ENCODE measurements at places on chromosomes 7 and 10.

DNA sequence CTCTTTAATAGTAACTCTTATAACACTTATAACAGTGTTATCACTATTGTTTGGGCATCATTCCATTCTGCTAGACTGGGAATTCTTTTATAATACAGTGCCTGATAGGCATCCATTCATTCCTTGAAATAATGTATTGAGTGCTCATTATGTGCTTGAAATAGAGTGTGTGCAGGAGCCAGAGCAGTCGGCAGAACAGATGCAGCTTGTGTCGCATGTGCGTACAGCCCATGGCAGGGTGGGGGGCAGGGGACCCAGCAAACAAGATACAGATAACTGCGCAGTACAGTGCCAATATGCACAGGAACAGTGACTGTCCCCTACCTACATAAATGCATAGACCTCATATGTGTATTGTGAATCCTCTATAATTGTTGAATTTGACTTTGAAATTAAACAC is 99.3 kb downstream of the KAT6B start:
- no peak for DNase-seq

DNA sequence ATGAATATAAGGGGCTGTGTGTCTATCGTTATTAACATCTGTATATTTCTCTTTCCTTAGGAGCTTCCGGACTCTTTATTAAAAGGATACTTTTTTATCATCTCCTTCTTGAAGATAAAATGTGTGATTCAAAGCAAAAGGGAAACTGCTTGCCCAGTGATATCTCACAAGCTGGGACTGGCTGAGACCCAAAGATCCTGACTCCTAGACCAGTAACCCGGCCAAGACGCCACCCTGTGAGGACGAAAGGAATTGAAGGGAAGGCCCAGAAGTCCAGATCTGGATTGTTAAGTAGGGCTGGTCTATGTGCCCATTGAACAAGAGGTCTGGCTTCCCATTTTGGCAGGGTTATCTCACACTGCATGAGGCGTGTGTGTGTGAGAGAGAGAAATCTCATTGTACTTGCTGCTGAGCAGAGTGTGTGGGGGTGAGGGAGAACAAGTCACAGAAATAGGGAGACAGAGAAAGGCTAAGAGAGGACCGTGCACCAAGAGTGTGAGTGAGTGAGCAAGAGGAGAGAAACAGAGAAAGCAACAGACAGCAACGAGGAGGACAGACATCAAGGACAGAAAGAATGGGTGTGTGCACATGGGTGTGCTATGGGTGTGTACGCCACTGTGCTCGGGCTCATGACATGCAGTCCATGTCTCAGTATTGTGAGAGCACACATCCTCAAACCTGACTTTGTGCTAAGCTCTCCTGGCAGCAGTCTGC is 75.4 kb downstream of the PLXNA4 start:
- no peak for DNase-seq

DNA sequence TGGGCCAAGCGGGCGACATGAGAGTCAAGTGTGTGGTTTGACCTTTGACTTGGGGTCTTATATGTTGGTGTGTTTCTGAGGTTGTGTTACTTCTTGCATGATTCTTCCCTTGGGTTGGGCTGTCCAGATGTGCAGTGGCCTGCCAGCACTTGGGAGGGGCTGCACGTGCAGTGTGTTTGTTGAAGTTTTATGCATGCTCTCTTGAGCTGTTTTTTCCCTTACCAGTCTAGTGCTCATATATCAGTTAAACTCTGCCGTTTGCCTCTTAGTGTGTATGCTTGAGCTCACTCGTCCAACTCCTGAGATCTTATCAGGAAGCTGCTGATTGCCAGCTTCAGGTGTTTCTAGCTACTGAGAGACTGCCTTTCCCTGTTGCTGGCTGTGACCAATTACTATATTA is 23.1 kb downstream of the SP4 start:
- DNase-seq = no peak

DNA sequence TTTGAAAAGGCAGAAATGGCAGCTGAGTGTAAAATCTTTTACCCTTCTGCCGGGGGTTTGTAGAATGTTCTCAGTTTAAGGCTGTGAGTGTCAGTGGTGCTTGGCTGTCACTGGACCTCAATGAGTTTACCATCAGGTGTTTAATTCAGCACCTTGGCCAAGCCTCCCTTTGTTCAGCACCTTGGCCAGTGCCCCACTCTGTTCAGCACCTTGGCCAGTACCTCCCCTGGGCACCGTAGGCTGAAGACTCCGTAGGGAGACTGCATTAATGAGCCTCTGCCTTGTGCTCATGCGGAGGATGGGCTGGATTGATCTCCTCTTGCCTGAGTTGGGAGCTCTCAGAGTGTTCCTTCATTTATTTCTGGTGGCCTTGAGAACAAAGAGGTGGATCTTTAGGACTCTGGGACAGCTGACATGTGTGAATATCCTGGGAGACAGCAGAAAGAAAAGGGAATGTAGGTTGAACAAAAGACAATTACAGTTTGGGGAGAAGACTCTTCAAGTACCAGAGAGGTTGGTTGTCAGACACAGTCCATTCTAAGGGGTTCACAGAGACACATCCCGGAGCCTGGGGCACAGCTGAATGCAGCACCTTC is 1.6 kb downstream of the FAM24A start:
- DNase-seq = no peak

DNA sequence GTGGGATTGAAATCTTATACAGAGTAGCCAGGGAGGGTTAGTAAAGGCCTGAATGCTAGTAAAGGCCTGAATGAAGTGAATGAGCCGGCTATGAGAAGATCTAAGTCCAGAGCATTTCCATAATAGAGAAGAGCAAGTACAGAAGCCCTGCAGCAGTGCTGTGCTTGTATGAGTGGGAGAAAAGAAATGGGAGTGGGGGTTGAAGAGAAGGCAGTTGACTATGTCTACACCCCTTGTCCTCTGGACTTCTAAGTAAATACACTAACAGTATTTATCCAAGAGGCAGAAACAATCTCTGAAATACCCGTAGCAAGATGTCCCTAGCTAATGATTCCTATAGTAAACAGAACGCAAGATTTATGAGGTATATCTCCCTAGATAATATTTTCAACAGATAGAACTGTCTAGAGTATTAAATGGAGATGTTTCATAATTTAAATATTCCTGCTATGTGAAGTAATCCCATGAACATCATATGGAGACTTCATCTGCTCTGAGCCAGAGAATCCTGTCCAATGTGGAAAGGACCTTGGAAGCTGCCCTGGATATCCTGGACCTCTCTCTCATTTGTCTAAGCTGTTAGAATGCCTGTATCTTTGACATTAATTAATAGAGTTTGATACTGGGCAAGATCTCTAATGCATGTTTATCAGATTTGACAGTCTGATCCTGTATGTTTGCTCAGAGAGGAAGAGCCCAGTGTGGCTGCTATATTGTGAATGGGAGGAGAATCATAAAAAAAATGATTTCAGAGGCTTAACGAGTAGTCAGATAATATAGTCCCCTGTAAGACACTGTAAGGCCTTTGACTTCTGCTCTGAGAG is 171.6 kb downstream of the LRRN3 start:
- no peak for DNase-seq

GRCh38 chr10:104435822-104436221 is 82.2 kb downstream of the CFAP58 start:
- DNase-seq = peak; percentile 57

DNA sequence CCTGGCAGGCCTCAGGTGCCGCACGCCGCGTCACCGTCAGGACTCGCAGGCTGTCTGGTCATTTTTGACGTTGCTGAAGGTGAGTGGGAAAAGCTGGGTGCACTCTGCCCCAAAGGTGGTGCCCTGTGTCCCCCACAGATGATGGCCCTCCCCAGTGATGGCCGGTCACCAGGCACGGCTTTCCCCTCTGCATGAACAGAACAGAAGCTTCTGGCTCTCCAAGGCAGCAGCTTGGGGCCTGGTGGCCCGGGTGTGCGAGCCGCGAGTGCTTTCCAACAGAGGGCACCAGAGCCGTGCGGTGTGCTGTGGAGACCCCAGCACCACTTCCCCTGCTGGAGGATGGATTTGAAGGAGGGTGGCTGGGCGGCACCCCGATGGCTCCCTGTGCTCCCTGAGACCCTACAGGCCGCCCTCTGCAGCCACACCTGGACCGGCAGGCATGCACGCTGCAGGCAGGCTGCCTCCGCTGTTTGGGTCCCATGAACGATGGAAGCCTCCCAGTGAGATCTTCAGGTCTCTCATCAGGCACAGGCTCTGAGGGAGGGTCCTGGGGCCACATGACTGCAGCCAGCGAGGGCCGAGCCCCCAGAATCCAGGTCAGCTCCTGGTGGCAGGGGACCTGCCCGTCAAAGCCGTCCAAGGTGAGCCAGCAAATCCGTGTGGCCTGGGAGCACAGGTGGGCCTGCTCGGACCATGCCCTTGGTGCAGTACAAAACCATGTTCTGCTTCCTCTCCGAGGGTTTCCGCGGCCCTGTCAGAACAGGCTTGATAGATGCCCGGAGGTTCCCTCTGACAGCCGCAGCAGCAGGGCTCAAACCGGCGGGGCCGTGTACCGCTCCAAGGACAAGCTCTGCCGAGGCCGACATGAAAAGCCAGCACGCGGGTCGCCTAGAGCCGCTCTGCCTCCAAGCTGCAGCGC is 195.4 kb downstream of the EBF3 start:
- DNase-seq = peak; percentile 70

GRCh38 chr7:131235489-131236317 is 92.0 kb upstream of the MKLN1 start:
- DNase-seq = no peak

DNA sequence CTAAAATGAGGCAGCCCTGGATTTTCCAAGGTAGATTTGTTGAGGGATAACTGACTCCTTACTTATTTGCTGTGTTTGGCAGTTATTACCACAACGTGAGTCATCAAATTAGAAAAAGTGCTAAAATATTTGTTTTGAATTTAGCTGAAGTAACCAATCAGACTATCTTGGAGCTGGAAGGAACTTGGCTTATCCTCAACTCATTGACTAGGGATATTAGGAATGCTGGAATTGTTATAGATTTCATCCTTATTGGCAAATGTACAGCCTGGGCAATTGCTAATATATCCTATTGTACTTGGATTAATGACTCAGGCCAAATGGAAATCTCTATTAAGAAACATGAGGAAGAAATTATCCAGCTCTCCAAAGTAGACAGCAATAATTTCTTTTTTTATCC is 1189.0 kb upstream of the LRRN3 start:
- no peak for DNase-seq

- no peak for DNase-seq
Measured at GRCh38 chr10:36283827-36284226, 641.7 kb upstream of the FZD8 start.

- no peak for DNase-seq
Measured at GRCh38 chr7:151493083-151493482, 26.6 kb downstream of the RHEB start.

GRCh38 chr10:93236393-93237040 is 162.8 kb downstream of the CYP26A1 start:
- DNase-seq = no peak

GRCh38 chr10:79249186-79250121 is 97.8 kb upstream of the PPIF start:
- no peak for DNase-seq

DNA sequence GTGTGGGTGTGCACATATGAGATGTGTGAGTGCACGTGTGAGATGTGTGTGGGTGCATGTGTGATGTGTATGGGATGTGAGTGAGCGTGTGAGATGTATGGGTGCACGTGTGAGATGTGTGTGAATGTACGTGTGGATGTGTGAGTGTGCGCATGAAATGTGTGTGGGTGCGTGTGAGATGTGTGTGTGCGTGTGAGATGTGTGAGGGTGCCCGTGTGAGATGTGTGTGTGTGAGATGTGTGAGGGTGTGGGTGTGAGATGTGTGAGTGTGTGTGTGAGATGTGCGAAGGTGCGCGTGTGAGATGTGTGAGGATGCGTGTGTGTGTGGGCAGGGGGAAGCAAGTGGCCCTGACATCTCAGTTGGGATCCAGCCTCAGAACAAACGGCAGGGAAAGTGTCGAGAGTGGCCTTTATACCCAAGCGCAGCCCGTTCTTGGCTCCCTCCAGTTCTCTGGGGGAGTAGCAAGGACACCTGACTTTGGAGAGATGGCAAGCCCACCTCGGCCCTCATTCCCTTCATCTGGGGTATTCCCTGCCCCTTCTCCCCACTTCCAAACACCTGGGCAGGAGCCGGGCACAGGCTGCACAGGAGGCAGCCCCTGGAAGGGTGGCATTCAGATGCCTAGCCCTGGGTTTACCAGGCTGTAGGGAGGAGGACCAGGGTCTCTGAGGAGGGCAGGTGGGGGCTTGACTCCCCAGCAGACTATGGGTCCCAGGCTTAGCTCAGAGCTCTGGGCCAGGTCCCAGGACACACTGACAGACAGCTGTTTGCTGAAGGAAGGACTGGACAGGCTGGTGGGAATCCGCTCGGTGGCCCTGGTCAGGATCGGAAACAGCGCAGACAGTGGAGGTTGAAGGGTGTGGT is 31.6 kb downstream of the PPIF start:
- DNase-seq = no peak

DNA sequence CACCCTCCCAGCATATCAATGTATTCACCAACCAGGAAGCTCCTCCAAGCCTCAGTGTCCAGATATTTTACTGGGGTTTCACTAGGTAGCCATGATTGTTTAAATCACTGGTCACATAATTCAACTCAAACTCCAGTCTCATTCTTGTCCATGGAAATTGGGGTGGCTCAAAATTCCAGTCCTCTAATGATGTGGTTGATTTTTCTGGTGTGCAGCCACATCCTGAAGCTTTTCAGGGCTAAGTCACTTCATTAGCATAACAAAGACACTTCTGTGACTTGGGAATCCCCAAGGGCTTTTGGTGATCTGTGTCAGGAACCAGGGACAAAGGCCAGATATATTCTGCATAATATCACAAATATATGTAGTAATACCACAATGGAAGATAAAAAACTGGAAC is 786.9 kb upstream of the IGFBP3 start:
- no peak for DNase-seq

DNA sequence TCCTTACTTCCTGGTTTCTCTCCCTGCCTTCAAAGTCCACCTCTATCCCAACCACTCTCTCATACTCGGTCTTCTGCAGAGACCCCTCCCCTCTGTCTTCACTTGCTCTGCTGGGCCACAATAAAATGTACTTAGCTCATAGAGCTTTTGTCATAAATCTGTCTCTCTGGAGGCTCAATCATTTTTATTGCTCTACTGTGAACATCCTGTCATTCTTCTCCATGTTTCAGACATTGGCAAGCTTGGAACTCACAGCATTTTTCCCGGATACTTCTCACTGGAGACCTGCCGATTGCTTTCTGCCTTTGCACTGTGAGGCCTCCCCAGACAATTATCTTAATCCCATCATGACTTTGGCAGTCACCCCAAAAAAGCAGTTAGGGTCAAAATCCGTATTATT is 192.3 kb upstream of the ZMIZ1 start:
- no peak for DNase-seq

GRCh38 chr10:107583974-107584373 is 419.5 kb upstream of the SORCS1 start:
- no peak for DNase-seq
